ENCODE measurements at places on chromosomes 7 and 10.

- no peak for DNase-seq
Observed at GRCh38 chr10:70145166-70145665, 1.3 kb downstream of the TYSND1 start.

DNA sequence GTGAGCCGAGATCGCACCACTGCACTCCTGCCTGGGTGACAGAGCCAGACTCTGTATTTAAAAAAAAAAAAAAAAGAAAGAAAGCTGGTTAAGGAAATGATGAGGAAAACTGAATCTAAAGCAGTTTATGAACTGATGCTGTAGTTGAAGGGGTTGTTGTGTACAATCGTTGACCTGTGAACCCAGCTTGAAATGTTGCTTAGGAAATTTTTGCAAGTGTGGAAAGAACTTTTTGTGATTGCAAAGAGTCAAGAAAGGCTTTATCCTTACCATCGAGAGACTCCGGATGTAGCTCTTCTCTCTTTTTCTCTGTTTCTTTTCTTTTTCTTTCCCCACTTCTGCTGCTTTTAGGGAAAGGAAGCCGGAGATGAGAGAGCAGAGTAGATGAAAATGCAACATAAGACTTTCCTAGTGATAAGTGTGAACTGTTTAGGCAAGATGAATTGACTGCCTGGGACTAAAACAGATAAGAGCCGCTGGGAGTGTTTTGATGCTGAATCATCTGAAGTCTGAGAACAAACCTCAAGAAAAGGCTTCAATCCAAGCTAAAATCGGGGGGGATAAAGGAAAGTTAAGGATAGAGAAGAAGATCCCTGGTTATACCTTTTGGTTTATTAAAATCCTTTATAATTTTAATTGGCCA lies 69.0 kb downstream of the TAF3 start:
- no peak for DNase-seq

DNA sequence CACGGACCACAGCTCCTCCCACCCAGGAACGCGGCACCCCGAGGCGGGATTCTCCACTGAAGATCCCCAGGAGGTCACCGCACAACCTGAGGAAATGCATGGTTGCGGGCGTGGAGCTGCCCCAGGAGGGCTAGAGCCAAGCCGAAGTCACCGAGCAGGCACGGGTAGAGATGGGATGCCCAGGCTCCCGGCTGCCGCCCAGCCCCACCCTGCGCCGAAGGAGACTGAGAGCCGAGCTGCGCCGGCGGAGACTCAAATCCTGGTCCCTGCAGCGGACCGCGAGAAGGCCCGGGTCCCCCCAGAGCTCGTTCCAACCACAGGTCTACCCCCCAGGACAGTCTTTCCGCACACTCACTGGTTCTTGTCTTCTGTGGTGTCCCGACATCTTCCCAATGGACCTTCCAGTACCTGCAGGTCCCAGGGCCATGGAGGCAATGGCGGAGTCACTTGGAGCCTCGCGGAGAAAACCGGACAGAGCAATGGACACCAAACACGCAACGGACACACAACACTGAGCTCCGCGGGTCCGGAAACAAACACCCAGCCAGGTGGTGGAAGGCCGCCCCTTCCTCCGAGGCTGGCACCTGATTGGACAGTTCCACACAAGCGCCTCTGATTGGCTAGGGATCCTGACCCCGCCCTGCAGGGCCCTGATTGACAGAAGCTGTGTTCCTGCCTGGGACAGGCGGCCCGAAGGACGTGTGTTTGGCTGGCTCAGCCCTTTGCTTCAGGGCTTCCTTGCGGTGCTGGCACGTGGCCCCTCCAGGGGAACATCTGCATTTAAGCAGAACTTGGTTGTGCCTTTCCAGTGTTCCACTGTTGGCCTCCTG lies 331.9 kb upstream of the NUPR2 start:
- DNase-seq, result no peak

DNA sequence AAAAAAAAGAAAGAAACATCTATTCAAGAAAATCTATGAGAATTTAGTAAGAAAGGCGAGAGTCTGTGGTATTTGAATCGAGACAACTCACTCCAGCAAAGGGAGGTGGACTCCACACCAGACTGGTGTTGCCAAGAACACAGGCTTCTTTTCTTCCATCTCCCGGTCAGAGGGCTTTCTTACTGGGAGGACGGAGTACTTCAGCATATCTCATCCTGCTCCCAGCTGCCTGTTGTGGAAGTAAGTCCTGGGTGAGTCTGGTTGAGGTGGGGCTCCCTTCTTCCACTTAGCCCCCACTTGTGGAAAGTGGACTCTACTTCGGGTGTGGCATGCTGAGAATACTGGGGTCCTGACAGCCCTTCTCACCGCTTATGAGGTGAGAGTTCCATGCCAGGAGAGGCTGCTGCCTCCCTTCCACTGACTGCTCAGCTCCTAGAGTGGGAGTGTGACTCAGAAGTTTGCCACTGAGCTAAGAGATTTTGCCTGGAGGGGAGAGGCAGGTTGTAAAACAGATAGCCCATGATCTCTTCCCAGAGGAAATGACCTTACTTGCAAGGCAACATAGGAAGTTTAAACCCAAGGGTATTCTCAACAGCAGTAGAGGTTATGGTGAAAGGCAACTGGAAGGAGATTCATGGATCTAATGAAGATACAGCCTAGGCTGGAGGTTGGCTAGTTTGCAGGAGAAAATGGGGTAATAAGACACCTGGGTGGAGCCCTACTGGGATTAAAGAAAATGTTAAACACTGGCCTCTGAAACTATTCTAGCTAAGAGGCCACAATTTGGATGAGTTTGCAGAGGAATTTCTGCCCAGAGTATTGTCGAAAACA lies 3.5 kb upstream of the NACAD start:
- no peak for DNase-seq

DNA sequence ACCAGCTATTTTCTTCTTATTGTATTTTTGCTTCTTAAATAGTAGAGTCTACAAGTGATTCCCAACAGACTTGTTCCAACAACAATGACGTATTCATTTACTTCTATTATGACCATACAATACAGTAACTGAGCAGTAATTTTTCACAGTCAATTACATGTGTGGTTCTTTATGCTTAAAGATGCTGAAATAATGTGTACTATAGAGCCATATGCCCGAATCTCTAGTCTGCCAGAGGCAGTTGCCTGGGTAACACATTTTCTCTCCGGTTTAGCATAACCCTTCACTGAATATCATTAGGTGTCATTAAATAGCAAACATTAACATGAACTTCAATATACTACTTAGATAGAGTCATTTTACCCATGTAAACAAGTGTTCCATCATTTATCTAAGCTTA lies 75.0 kb downstream of the SLC25A13 start:
- DNase-seq, result no peak

DNA sequence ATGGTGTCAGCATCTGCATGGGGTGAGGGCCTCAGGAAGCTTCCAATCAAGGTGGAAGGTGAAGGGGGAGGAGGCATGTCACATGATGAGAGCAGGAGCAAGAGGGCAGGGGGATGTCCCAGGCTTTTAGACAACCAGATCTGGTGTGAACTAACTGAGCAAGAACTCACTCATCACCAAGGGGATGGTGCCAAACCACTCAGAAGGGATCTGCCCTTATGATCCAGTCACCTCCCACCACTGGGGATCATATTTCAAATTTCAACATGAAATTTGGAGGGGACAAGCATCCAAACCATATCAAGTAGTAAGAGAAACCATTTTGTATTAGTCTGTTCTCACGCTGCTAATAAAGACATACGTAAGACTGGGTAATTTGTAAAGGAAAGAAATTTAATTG lies 33.6 kb downstream of the THNSL1 start:
- DNase-seq, result no peak

DNA sequence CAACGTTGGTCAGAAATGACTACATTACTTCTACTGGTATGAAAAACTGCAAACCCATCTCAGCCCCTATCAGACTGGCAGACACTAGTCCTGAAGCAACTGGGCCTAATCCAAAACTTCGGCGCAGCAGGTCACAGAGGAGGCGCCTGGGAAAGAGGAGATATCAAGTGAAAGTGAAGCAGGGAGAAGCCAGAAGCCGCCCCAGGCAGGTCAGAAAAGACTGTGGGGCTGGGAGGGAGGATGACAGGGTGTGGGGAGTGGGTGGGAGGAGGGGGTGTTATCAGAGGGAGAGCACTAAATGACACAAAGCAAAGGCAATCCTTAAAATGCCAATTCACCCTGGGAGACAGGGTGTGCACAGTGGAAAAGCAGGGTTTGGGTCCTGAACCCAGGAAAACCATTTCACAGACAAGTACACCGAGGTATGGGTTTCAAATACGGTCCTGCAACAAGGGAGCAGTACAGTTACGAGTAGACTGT lies 731 bp downstream of the CHCHD3 start:
- DNase-seq, result no peak

GRCh38 chr7:20249920-20250319 lies 32.7 kb upstream of the MACC1 start:
- no peak for DNase-seq

DNA sequence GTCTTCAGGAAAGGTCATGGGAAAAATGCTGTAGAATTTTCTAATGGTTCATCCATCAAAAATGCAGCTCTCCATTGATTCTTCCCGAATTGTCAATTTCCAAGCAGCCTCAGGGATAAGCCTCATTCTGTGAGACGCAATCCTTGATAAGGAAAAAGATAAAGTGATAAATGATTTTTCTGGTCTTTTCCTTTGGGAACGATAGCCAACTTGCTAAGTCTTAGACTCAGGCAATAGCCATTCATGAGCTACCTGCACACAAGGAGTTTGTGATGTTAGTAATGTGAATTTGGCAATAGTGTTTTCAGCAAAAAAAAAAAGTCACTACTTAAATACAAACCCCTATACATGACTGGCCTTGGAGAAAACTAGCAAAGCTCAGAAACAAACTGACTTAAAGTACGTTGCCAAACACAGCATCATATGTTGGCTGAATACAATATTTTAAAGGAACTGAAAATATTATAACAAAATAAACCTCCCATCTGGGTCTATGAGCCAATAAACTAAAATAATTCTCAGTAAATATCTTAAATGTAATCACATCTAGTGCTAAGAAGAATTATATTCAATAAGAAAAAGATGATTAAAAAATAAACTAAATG lies 75.5 kb downstream of the KLF6 start:
- no peak for DNase-seq

DNA sequence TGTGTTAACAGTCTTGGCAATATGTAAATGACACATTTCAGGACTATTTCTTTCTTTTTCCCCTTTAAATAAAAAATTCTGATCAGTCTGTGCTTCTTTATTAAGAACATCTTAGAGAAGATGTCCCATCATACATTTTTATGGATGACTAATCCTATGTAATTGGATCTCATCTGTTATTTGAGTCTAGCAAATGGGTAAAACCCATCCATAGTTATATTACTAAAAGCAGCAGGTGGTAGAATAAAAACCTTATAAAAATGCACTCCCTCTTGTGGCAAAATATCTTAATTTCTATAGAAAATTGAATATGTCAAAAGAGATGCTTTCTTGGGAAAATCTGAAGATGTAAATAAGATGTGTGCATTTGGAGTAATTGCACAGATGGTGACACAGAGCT lies 35.3 kb downstream of the TRRAP start:
- DNase-seq, result no peak

DNA sequence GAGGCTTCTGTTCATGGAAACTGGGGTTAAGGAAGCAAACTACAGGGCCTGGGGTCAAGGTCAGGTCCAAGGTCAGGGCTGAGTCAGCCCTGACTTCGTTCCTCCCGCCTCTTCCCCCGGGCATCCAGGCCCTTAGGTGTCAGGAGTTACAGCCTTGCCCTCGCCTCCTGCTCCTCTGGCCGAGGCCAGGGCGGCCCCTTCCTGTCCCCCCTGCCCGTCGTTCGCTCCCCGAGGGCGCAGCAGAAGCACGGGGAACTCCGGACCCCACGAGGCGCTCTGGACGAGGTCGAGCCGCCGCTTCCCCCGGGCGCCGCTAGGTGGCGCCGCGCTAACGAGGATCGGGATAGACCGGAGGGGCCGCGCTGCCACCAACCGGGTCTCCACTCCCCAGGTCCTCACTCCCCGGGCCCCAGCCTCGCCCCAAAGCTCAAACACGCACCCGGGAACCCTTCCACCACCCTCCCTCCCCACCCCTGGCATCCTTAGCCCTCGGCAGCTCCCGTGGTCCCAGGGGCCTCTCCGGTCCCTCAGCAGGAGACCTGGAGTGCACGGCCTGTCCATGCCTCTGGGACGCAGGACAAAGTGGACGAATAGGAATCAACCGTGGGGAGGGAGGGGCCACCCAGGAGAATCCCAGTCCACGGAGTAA lies 59.2 kb upstream of the MYL10 start:
- DNase-seq, result peak; percentile 73

GRCh38 chr7:138838166-138838565 lies 40.2 kb upstream of the ATP6V0A4 start:
- no peak for DNase-seq

- no peak for DNase-seq
Observed at GRCh38 chr7:112084520-112084971, 121.7 kb downstream of the DOCK4 start.

DNA sequence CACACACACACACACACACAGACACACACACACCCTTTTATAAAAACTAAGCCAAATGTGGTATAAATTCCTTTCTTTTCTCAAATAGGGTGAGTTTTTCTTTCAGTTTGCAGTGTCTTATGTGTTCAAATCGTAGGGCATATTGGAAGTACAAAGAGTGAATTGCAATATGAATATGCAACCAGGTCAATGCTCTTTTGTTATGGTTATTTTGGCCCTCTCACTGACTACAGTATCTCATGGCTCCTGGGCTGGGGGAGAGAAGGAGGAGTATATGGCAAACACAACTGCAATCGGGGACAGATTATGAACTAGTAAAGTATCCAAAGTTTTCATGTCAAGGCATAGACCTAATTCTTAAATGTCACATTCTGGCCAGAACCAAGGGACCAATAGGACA lies 301.9 kb downstream of the PLXDC2 start:
- DNase-seq, result no peak

- no peak for DNase-seq
Observed at GRCh38 chr10:44573821-44574220, 188.9 kb upstream of the CXCL12 start.

- DNase-seq, result no peak
Observed at GRCh38 chr7:95904099-95904498, 131.7 kb downstream of the DYNC1I1 start.

- DNase-seq, result no peak
Observed at GRCh38 chr10:48749254-48749787, 64.6 kb downstream of the WDFY4 start.

DNA sequence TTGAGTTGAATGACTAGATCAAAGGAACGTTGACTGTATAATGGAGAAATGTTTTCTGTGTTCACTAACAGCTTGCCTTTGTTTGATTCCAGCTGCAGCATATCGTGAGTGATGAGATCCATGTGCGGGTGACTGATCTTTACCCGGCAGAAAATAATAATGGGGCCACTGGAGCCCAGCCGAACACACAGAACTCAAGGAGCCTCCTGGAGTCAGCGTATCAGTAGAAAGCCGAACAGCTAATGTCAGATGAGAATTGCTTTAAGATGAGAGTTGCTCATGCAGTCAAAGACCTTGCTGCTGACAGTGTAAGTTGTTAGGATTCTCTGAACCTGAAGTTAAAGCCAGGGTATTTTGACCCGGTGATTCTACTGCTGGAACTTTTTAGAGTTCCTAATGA lies 34.3 kb upstream of the MTPAP start:
- no peak for DNase-seq
